Brain (organoid and tissue), 16 donors: ENCODE measurements at places on chromosomes 3 and 15. TPM values are rescaled to one million over a fixed set of nuclear protein-coding genes. Genes with fewer than 3 reads are reported as not detected.

MUC4 gene
- polyA plus RNA-seq = 0.25 TPM

CTNNB1 gene
- 68.8 TPM for polyA plus RNA-seq

CKMT1B gene
- 43.7 TPM for polyA plus RNA-seq

IGSF10 gene
- polyA plus RNA-seq = 10.2 TPM

FILIP1L gene
- polyA plus RNA-seq = 2.8 TPM

RPL32 gene
- polyA plus RNA-seq = 2,489 TPM

OPA1 gene
- 24.9 TPM for polyA plus RNA-seq

GNAT1 gene
- polyA plus RNA-seq = 0.59 TPM

EIF4E3 gene
- polyA plus RNA-seq = 7.2 TPM

AP3B2 gene
- 78.1 TPM for polyA plus RNA-seq

CTXN2 gene
- polyA plus RNA-seq = 0.90 TPM
